ENCODE measurements at places on chromosomes 12 and 14.

DNA sequence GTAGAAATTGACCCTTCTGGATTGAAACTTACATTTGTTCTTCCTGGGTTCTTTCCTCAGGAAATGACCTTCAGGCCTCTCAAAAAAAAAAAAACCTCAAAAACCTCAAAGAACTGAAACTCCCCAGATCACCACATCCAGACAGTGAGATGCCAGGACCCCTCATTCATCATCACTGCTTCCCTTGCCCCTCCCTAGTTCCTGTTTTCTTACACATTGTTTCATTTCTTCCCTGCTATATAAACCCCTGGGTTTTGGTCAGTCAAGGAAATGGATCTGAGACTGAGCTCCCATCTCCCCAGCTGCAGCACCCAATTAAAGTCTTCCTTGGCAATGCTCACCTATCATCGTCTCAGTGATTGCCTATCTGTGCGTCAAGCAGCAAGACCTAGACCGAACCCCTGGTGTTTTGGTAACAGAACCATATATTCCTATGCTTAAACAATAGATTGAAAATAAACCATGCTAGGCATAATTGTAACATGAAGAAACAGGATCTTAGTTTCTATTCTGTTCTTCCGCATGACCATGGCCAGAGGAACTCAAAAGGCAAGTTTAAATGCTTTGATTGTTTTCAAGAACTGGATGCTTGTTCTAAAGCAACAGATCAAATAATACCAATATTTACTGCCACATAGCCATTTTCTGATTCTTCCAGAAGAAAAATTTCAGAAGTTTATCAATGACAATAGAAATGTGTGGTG, 108.0 kb upstream of the MAX start:
- DNase-seq = no peak

GRCh38 chr12:50120521-50120920, 8.5 kb downstream of the COX14 start:
- no peak for DNase-seq

DNA sequence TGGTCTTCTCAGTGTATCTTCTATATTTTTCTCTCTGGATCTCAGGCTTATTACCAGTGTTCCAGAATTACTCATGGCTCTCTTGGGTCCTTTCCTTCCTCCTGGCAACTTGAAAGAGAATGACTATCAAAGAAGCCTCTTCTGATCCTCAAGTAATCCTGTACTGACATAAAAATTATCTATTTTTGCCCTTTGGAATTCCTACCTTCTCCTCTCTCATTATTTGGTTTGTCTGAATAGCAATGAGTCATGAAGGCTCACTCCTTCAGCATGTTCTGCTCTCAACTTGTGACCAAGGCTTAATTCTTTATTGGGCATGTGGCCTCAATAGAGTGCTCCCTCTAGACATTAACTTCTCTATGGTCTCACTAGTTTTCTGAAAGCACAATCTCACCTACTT, 553.6 kb upstream of the ATP2B1 start:
- DNase-seq = no peak

- DNase-seq = peak; percentile 67
Measured at GRCh38 chr12:6323340-6323994, 13.0 kb downstream of the PLEKHG6 start.

- no peak for DNase-seq
Measured at GRCh38 chr12:9118158-9118557, 2.4 kb upstream of the A2M start.

Data from Panc1 (cell line).